Cortex of kidney (tissue), 1 donor: ENCODE measurements at places on chromosomes 2 and 18.

DNA sequence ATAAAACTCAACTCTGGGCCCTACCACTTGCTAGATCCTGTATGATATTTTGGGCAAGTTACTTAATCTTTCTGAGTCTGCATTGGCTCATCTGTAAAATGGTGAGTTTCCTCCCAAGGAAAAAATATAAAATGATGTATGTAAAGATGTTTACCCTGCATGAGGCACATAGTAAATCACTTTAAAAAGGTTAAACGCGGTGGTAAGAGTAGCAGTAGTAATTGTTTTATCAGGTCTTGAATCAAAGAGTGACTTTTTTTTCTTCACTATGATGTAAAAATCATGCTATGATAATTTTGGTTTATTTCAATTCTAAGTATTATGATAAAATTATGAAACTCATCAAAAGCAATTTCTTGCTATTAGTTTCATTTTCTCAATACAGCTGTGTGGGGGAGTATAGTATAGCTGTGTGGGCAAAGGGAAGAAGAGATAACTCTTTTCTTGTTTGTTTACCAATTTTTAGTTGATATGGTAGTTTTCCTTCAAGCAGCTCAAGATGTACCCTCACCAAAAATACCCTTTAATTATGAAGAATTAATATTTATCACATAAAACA, 10.7 kb downstream of the ARHGAP15 start:
- DNase-seq: no peak

GRCh38 chr18:75211002-75211621, 515 bp downstream of the TSHZ1 start:
- DNase-seq: no peak

GRCh38 chr18:48194591-48195181, 214.5 kb downstream of the ZBTB7C start:
- no peak for DNase-seq

DNA sequence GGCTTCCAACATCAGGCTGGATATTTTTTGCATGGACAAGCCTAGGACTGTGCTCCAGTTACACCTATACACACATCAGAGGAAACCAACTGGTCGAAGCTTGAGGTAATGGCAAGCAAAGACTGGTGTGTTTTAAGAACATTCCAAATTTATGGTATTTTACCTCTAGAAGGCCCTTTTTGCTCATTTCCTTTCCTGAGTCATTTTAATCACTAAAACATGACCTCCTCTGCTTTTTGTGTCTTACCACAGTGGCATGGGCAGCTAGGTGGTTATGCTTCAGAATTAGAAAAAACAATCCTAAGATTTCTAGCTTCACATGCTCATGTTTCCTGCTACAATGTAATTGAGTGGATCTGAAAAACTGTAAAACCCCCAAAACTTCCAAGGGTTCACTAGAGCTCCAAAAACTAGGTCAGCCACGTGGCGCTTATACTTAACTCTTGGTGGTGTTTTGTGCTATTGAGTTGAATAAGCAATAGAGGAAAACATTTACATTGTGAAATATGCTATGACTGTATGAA, 30.6 kb upstream of the CHRNA1 start:
- DNase-seq: no peak

DNA sequence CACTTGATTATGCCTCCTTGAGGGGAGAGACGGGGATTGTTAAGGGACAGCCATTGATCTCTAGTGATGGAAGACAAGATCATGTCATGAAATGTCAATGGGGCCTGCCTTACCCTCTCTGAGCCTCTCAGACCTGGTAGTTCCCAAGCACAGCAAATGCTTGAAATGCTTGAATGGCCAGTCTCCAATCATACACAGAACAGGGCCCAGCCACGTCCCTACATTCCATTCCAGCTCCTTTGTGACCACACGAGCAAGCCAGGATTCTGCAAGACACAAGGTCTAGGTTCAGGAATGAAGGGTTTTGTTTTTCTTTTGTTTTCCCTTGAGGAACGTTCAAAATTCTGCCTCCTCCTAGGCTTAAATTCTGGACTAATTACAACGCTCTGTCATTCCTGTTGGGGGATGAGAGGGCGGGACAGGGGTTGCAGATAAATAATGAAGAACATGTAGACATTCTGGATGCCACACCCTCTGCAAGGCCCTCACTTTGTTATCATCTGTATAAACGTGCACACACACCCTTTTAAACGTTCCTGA, 98.1 kb upstream of the YPEL5 start:
- DNase-seq: no peak

DNA sequence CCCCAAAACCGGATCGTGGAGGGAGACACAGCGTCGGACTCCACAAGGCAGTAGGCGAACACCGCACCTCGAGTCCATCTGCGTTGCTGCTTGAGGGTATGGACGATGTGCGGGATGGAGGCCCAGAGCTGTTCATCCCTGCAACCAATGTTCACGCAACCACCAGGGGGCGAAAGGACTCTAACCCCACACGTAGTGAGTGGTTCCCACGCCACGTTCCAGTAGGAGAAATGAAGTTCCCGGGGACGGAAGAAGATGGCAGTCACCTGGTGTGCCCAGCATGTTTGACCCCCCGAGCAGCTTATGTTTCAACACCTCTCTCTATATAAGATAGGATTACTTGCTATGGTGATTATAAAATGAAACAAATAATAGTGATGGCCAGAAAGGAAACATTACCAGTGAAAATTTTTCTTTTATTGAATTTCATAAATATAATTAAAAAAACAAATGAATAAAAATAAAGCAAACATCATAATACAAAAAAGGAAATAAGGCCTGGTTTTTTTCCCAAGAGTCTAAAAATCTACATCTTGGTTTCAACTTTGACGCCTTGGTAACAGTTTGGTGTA, 184.3 kb downstream of the SH3BP4 start:
- no peak for DNase-seq
